Stimulated activated CD8-positive, alpha-beta memory T cell treated with anti-CD3 and anti-CD28 coated beads, Interleukin-4, amount 100 ng/mL, for 24 hours (primary cell): ENCODE measurements at places on chromosomes 3 and 15.

DNA sequence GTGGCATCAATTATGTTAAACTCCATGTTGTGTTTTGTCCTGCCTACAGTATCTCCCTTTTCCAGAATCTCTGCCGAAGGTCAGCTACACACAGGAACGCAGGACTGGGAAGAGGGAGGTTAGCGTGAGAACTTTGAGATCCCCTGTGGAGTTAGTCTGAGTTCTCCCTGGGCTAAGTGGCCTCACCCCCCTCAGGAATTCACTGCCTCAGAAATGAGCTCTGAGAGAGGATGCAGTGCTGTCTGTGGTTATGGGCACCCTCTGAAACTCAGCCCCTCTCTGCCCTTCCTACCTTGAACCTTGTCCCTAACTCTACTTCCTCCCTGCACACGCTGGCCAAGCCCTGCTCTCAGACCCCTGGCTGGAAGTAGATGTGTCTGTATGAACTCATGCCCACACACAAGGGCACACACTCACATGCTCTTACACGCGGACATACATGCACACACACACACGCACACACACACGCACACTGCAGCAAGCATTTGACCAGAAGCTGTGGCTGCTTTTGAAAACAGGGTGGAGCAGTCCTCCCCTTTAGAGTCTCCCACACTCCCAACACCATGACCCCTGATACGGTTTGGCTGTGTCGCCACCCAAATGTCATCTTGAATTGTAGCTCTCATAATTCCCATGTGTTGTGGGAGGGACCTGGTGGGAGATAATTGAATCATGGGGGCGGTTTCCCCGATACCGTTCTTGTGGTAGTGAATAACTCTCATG, 5.3 kb upstream of the VIPR1 start:
- no peak for DNase-seq

DNA sequence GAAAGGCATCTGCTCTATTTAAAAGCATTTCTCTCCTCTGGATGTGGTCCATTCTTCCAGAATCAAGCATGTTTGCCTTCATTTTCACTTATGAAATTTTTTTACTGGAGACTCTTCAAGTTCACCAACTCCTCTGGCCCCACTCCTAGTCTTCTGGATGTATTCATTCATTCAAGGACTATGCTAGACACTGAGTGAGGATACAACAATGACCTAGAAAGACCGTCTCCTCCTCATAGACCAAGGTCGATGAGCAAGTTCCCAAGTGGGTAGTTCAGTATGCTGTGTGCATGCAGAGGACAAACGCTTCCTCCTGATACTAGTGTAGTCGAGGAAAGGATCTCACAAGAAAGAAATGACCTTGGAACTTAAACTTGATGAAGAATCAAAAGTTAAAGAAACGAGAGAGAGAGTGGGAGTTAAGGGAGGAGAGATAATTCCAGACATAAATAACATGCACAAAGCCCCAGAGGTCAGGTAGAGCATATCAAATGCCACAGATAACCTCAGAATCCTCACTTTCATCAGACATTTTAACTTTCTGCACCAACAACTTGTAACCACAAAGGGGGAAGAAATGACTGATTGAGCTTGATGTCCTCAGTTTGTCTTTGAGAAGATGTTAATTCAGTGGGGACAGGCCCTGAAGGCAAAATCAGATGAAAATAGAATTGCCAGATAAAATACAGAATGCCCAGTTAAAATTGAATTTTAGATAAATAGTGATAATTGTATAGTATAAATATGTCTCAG, 149.4 kb downstream of the IMPG2 start:
- DNase-seq = no peak

DNA sequence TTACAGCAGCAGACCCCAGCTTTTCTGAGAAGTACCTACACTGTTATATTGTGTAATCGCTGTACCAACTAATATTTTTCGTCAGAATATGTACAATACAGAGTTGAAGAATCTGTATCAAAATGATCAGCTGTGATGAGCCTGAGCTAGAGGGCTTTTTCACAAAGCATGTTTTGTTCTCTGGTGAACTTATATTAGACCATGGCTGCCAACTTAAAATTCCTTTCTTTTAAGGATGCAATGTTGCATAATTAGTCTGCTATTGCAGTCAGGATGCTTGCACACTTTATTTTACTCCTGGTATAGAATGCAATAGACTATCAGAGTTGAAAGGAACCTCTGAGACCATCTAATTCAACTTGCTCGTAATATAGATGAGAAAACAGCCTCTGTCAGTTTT, 127.8 kb downstream of the RBMS3 start:
- no peak for DNase-seq

- DNase-seq = no peak
Observed at GRCh38 chr15:101091080-101092017, 160.5 kb downstream of the CHSY1 start.

GRCh38 chr3:13482106-13482690, 2.1 kb downstream of the HDAC11 start:
- DNase-seq = no peak

DNA sequence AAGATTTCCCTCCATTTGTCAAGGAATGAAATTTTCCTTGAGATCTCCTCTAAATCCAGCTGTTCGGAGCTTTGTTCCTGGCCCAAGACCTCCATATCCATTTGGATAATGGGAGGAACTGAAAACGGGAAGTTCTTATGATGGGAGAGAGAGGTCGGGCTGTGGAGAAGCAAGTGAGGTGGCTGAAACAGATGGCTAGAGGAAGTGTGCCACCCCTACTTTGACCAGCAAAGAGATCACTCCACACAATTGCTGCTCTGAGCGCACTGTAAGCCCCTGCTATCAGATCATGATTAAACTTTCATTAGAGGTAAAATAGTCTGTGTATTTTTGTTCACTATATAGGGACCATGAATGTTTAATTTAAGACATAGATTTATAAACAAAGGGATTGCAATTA, at the start of gene MINDY4B:
Gene MINDY4B, minus strand, starts transcription at position 101 of the 400 bp plus-strand sequence. Its CDS starts 0 bp downstream, at position 101.
- no peak for DNase-seq

DNA sequence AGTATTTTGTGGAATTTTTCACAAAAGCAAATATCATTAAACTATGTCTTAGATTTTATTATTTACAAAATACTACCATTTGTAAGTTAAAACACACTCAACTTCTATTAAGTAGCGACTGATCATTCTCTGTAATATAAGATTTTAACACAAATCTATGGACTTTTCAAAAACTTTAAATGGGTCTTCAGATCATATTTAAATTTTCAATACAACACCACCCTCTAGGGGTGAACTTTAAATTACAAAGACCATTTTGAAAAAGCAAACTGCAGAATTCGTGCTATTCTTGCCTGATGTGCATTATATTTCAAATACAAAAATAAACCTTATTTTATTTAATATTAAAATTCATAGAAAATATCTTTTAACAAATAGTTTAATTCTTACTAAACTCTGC, 8.2 kb upstream of the VGLL4 start:
- no peak for DNase-seq

DNA sequence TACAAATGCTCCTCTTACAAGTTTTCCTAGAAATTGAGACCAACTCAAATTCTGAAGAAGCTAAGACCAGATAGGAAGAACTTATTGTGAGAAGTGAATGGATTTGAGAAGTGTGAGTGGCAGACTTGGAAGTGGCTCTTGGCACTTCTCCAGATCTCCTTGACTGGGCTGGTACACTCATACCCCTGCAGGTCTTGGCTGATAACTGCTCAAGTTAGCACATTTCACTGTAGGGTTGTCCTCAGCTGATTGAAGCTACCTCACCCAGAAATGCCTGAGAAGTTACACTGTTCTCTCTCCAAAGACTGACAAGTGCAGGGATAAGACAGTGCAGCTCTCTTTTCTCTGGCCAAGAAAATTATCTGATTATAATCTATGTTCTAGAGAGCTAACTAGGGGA, 16.5 kb upstream of the CLDN1 start:
- no peak for DNase-seq

GRCh38 chr3:151879679-151880415, 6.4 kb downstream of the SUCNR1 start:
- no peak for DNase-seq

DNA sequence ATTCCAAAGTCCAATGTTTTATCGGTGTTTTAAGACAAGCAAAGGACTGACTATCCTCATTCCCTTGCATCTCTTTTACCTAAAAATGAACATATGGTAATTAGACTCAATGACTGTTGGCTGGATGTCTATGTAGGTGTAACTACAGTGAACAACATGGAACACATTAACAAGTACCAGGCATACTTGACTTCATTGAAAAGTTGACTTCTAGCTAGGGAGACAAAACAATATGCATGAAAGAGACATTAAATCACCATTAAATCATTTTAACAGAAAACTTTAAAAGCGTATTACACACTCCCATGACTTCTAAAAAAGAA, 34.3 kb upstream of the ANPEP start:
- DNase-seq = no peak

DNA sequence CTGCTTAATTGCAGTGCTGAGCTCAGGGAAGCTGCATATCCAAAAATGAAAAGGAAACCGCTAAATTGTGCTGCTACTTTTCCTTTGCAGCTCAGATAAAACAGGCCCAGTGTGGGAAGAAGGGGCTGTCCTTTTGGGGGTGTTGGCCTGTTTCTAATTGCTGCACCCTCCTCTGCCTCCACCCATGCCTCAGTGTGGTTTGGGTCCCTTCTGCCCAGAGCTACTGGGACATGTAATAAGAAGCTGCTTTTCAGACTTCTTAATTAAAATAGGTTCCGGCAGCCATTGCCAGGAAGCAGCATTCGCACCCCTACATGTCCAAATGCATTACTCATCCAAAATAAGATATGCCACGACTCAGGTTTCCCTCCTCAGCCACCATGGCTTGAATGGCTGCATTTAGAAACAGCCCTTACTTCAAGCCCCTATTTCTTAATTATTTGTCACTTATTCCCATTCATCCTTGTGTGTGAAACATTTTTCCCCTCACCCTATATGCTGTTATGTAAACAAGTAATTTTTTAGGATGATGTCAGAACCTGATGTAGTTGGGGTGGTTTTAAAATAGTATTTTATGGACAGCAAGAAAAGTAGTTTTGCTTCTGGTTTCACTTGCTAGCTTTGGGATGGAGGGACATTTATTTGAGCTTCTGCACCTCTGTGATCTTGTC, 235.9 kb upstream of the CTDSPL start:
- no peak for DNase-seq

DNA sequence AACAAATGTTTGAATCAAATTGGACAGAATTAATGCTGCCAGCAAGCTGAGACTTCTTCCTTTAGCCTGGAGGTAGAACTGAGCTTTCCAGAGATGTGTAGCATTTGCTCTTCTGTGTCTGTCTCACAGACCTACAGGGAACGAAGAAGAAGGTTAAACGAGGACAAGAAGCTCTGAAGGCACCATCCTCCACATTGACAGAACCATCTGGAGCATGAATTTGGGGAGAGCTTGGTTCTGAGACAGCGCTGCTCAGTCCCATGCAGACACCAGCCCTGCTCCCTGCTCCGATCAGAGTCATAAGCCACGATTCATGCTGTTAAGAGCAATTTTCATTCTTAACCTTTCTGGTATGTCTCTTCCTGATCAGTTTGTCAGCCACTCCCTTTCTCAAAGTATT, 7.7 kb upstream of the KY start:
- no peak for DNase-seq

- DNase-seq = no peak
Observed at GRCh38 chr3:35498506-35499210, 140.7 kb upstream of the ARPP21 start.

DNA sequence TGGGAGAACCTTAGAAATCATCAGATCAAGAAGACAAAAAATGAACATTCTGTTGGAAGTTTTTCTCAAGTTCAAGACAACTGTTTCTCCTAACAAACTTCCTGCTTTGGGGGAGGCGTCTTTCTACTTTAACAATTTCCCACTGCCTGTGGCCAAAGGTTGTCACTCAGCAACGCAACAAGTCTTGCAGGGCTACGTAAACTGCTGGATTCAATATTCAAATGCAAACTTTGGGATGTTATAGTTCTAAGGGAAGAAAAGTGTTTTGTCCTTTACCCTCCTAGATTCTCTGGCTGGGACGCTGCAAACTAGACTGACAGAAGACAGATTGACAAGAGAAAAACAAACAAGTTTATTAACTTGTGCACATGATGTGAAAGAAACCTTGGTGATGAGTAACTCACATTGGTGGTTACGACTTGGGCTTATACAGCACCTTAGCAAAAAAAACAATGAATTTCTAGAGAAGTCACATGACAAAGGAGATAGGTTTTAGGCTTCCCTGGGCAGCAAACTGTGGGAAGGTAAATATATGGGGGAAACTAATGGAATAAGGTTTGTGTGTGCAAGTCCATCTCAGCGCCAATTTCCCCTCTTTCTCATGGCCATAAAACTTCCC, 34.0 kb upstream of the ARPIN start:
- no peak for DNase-seq

DNA sequence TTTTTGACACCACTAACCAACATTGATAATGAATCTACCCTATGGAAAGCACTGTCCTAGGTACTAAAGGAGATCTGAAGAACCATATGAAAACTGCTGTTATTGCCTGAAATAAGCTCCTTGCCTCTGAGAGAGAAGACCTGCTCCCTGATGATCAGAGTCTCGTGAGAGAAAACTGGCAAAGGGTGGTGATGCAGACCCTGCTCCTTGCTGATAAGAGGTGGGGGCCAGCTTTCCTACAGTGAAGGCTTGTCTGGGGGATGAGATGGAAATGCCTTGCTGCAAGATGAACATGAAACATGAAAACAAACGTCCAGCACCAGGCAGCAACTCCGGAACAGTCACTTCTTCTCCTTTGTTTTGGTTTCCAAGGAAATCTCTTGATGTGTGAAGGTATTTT, 31.9 kb downstream of the RASGRP1 start:
- DNase-seq = no peak

- DNase-seq = no peak
Observed at GRCh38 chr3:42489116-42489936, 13.1 kb upstream of the VIPR1 start.

- no peak for DNase-seq
Observed at GRCh38 chr3:156216216-156216615, 95.8 kb downstream of the KCNAB1 start.

GRCh38 chr15:101455291-101456025, 34.0 kb downstream of the PCSK6 start:
- DNase-seq = no peak

DNA sequence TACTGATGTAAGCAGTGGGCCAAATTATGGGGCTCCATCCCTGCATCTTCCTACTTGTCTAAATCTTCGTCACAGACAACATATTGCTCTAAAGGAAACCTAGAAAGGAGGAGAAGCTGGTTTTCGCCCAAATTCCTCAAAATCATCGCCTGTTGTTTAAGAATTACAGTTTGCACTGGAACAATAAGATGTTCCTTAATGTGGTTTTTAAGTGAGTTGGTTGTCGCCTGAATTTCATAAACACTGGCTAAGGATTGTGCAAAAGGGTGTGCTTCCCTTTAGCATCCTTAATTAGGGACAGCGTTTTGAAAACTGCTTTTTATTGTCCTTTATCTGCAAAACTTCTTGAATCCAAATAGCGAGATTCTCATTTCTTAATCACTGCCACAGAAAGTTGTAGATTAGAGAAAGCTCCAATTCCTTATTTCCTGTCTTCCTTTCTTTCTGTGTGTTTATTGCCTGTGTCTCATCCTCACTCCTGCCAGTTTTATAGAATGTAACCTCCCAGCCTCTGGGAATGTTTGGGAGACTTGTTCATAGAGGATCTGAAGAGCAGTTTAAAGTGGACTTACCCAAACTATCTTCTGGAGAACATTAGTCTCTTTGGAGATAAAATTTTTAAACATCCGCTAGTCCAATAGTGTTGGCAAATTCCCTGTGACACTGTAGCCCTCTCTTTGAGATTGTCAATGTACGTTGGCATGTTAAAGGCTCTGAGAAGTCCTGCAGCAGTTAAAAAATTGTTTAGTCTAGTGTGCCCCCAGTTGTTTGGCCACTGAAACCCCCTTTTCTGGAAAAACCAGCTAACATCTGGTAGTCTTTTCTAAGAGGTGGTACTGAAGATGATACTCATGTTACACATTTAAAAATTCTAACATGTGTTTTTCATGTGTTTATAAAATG, 50.4 kb downstream of the FLNB start:
- DNase-seq = no peak

- no peak for DNase-seq
Observed at GRCh38 chr3:52923963-52924362, 26.6 kb upstream of the STIMATE start.
